KBM-7 (cell line): ENCODE measurements at places on chromosomes 12 and 14.

GRCh38 chr14:52619687-52620086 is 67.1 kb downstream of the GPR137C start:
- DNase-seq: no peak

GRCh38 chr14:45434221-45434620 is 181.2 kb upstream of the MIS18BP1 start:
- DNase-seq: no peak

GRCh38 chr14:61113561-61114225 is 132.6 kb downstream of the SLC38A6 start:
- DNase-seq: peak; percentile 62

- no peak for DNase-seq
Observed at GRCh38 chr14:54219261-54220070, 177.3 kb upstream of the CDKN3 start.

DNA sequence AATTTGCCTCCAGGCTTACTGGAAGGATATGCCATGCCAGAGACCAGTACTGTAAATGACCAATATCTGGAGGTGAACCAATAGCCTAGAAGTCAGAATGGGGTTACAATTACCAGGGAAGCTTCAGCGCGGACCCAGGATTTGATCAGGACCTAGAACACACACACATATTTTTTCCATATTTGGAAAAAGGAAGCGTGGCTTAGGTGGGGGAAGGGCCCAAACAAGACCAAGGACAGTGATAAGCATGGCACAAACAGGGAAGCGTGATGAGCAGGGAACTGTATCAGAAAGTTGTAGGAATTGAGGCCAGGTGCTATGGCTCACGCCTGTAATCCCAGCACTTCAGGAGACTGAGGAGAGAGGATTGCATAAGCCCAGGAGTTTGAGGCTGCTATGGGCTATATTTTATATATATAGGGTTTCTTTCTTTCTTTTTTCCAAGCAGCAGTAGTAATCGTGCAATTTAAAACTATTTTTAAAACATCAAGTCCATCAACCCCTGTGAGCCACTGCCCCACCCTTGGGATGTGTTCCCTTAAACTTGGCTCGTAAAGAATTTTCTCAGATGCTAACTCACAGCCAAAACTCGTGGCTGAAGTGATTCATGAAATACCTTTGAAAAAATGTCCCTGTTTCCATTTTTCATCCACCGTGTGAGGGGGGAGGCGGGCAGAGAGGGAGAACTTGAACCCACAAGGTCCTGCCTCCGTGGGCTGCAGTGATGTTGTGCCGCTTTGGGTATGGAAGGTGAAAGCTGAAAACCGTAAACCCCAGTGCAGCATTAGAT is 16.7 kb downstream of the HRK start:
- DNase-seq: no peak

GRCh38 chr12:52216100-52216499 is 16.9 kb upstream of the KRT7 start:
- no peak for DNase-seq

DNA sequence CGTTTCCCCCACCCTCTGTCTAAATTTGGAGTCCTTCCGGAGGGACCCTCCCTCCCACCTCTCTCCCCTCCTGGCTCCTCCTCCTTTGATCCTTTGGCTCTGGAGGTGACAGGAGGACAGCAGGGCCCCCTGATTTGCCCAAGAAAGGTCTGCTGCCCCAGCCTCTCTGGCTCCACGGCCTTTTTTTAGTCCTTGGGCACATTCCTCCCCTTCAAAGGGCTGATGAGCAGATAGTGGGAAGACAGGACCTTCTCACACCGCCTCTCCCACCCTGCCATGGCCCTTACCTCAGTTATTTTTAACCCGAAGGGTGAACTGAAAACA is 196 bp upstream of the MYH6 start:
- DNase-seq: no peak
